NCI-H1930 (cell line): ENCODE measurements at places on chromosomes 4 and X.

DNA sequence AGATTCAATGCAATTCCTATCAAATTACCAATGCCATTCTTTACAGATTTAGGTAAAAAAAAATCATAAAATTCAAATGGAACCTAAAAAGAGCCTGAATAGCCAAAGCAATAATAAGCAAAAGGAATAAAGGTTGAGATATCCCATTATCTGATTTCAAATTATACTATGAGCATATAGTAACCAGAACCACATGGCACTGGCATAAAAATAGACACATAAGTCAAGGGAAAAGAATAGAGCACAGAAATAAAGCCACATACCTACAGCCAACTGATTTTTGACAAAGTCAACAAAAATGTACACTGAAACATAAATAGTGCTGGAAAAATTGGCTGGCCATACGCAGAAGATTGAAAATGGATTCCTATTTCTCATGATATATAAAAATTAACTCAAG, 853.7 kb downstream of the FAT4 start:
- DNase-seq: no peak

DNA sequence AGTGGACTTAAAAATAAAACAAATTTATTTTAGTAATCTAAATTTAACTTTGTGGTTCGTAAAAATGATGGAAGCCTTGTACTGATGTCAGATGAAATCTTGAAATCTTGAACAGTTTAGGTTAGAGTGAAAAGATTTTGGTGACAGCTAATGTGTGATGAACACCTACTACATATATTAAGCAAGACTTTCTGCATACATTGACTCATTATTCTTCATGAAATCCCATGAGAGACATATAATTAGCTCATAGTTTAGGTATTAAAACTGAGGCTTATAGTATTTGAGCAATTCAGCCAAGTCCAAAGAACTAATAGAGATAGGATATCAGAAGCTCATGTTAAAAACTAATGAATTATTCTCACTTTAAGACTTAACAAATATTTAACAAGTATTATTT, 66.9 kb upstream of the PCDH7 start:
- no peak for DNase-seq

DNA sequence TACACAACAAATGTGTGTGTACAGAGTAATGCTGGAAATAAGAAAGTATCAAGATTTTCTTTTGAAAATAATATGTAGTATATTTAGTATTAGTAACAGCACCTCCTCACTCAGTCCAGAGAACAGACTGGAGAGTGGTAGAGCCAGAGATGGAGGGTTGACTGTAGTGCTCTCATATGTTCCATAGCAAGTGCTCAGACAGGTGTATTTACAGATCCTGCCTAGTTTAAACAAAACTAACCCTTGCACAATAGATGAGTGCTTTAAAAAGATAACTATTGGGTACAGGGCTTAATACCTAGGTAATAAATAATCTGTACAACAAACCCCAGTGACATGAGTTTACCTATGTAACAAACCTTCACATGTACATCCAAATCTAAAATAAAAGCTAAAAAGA, 381.0 kb upstream of the EMCN start:
- DNase-seq: peak; percentile 21

DNA sequence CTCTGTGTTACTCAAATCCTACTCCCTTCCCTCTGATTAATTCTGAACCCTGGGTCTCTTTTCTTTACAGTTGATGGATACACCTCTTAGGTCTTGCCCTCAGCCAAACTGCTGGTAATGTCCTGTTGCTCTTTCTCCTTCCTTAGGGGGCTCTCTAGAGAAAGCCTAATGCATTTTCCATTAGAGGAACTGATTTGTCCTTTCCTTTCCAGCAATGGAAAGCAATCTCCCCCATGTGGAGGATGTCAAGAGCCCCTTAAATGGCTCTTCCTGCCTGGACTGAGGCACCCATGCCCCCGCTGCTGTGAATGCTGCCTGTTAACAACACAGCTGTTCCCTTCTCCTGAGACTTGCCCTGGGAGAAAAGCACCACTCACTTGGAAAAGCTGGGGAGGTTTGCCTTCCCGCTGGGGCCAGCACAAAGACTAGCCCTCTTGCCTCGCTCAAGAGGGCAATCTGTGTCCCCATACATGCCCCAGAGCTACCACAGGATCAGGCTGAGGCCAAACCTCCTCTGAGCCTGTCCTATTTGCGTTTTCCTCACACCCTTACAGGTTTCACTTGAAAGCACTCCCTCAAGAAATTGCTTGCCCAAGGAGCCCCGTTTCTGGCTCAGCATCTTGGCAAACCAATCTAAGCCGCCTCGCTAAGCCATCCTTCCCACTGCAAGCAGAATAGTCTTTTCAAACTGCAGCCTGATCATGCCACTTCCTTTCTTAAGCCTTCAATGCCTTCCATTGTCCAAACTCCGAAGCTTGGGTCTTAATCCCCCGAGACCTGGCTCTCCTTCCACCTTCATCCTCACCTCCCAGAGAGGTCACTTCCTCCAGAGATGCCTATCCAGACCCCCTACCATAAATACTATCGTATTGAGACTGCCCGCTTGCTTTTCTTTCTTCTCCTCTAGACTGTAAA, 23.2 kb upstream of the SMIM20 start:
- DNase-seq: no peak

GRCh38 chr4:44146516-44146915, 302.1 kb downstream of the KCTD8 start:
- no peak for DNase-seq

DNA sequence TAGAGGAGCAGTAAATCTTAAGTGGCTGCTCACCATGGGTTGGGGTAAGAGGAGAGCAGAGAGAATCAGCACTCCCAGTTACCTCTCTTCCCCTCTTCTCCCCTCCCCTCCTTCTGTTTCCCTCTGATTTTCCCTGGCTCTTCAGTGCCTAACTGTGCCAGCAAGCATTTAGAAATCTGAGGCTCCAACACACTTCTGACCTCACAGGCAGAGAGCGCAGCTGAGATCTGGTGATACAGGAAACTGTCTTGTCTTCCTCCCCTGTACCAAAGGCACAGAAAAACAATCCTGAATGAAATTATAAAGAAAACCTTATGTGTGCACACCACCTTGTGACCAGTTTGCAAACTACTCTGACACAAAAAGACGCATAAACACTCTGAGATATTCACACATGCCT, 82.4 kb upstream of the SMIM10 start:
- no peak for DNase-seq

GRCh38 chr4:100833906-100834305, 316.1 kb upstream of the EMCN start:
- DNase-seq: no peak

DNA sequence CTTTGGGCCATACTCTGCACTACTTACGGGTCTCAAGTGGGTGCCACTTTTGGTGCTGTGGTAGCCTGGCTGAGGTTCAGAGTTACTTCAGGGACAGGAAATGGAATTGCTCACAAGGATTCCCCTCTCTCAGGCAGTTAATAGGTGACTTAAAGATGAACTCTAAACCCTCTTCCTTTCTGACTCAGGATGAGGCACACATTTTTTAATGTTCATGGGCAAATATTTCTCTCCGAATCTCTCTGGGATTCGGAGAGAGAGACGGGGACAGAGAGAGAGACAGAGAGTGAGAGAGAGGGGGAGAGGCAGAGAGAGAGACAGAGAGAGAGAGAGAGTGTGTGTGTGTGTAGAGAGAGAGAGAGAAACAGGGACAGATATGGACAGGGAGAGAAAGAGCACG, 79.8 kb downstream of the NYX start:
- no peak for DNase-seq

DNA sequence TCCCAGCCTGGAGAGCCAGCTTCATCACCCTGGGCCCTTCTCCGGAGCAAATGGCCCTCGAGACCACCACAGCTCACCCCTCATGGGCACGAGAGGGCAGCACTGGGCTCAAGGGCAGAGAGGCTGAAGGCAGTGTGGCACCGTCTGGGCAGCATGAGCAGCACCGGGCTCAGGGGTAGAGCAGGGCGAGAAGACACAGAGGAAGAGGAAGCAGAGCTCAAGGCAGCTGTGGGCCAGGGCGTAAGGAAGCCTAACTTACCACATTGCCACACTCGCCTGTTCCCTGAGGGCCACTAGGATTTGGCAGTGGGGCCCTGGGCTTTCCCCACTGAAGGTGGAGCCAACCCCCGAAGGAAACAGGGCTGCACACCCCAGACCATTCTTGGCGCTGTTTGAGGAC, 15.5 kb downstream of the ZNF185 start:
- DNase-seq: no peak

- no peak for DNase-seq
Measured at GRCh38 chr4:17786567-17786966, 5.1 kb upstream of the FAM184B start.

- no peak for DNase-seq
Measured at GRCh38 chrX:140038842-140039241, 73.5 kb upstream of the CXorf66 start.

DNA sequence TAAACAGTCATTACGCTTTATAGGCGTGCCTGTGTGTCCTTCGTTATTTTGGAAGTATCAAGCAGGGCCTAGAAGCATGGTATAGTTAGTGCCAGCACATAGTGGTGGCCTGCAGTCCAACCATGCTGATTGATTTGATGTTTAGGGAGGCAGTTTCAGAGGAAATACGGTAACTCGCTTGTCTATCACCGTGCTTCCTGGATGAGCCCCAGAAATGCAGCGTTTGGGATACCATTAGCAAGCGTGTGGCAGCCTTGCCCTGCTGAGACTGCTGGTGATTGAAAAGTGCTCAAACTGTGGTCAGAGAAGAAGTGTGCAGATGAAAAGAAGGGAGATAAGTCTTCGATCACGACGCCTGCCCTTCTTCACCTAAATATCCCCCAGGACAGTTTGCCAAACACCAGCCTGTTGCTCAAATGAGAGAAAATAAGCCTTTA, 158.4 kb downstream of the CHIC2 start:
- peak; percentile 78 for DNase-seq

DNA sequence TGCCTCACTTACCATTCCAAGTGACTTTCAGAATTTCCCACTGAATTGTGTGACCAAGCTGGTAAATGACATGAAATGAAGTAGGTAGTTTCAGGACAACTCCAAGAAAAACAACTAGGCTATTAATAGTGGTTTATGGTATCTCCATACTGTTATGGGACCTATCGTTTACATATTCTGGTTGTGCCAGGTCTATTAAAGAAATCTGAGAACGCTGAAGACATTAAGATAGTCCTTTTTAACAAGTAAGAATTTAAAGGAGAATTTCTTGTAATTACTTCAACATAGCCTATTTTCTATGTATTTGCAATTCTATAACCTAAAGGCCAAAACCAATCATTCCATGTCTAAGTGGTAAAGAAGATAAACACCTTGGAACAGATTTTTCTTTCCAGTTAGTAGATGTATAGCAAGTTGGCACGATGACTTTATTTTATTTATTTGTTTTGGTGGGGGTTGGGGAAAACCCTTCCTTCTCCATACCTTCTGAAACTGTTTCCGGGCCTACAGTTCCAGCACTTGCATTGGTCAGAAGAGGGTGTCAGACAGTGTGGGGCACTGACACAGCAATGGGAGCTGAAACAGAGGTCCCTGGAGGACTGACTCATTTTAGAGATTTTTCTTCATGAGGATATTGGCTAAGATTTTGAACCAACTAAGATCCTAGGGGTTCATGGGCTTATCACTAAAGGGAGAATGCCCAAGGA, 7.6 kb upstream of the DCLK2 start:
- DNase-seq: no peak

GRCh38 chrX:107629540-107629909, 1.2 kb downstream of the PRPS1 start:
- DNase-seq: no peak

- no peak for DNase-seq
Measured at GRCh38 chrX:39854772-39855747, 242.7 kb downstream of the BCOR start.

- DNase-seq: no peak
Measured at GRCh38 chr4:7398104-7398423, 36.7 kb downstream of the PSAPL1 start.

- no peak for DNase-seq
Measured at GRCh38 chr4:57355101-57355665, 245.0 kb upstream of the IGFBP7 start.

- DNase-seq: peak; percentile 31
Measured at GRCh38 chr4:150366487-150366999, 215.4 kb upstream of the MAB21L2 start.

- no peak for DNase-seq
Measured at GRCh38 chrX:629230-630006, 1.2 kb upstream of the SHOX start.

DNA sequence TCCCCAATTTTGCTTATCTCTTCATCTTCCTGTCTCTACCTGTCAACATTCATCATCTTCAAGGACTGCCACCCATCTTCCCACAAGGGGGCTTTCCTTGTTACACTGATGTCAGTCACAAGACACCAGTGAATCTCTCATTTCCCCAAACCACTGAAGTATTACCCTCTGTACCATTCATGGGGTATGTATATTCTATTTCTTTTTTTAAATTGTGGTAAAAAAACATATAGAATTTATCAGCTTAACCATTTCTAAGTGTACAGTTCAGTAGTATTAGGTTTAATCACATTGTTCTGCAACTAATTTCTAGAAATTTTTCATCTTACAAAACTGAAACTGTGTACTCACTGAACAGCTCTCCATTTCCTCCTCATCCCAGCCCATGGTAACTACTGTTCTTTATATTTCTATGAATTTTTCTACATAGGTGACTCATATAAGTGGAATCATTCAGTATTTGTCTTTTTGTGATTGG, 98.6 kb downstream of the LARP7 start:
- no peak for DNase-seq

DNA sequence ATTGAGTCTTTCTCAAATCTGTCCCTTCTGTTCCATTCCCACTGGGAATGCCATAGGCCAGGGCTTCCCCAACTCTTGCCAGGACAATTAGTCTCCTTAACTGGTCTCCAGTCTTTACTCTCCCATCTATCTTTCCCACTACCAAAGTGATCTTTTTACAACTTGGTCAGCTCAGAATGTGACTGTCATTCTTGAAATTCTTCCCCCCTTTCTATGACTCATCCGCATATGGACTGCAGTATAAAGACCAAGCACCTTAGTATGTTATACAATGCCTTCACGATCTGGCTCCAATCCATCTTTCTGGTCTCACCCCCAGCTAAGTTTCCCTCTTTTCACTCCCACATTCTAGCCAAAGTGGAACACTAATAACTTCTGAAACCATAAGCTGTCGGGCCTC, 383.8 kb downstream of the OPHN1 start:
- no peak for DNase-seq

- DNase-seq: no peak
Measured at GRCh38 chr4:41505161-41505661, 32.7 kb upstream of the LIMCH1 start.

- DNase-seq: no peak
Measured at GRCh38 chr4:41719417-41719816, 29.1 kb downstream of the PHOX2B start.

DNA sequence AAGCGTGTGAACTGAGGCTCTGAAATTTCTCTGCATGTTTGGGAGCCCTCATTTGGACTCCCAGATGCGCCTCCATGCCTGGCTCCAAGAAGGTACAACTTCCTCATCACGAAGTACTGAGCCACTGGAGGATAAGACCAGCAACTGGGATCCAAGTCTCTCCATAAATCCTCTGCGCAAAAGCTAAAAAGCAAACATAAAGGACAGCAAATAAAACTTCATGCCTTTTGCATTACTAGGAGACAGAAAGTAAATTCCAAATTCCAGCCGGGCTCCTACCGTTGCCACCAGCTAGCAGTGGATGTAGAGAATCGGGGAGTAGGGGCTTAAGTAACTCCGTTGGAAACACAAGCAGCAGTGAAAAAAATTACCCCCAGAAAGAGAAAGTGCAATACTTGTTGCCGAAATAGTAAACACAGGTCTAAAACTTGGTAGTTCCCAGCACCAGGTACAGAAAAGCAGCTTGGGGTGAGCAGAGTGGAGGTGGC, 477.1 kb upstream of the TENM3 start:
- no peak for DNase-seq

GRCh38 chrX:9466124-9466495, 1.3 kb downstream of the TBL1X start:
- DNase-seq: no peak

- DNase-seq: no peak
Measured at GRCh38 chrX:106178826-106179225, 10.7 kb downstream of the PWWP3B start.
